ENCODE measurements at places on chromosomes 7 and 10. TPM values are rescaled to one million over a fixed set of nuclear protein-coding genes. Genes with fewer than 3 reads are reported as not detected.

Gene CALCR
- polyA plus RNA-seq: 0.12 TPM

Gene LRRN3
- 2.1 TPM for polyA plus RNA-seq

Gene CDNF
- 1.2 TPM for polyA plus RNA-seq

- no peak for DNase-seq
These were observed 16.1 kb downstream of the CALML3 start for GRCh38 chr10:5540891-5541290.

GRCh38 chr7:106952658-106953231 lies 87.7 kb downstream of the PIK3CG start:
- DNase-seq: no peak

DNA sequence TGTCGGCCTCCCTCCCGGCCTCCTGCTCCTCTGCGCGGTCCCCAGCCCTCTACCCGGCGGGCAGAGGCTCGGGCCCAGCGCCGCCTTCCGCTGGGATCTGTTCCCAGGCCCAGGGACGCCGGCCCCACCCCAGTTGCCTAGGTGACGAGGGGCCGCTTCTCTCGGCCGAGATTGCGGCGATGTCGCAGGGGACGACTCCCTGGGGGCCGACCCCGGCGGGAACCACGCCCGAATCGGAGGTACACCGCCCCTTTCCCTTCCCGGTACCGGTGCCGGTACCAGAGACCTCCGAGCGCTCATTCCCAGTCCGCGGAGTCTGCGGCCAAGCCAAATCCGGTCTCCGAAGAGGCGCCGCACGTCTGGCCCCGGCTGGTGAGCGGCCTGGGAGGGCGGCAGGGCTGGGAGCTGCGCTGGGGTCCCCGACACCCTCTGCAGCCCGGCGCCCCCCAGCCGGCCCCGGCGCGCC lies at the start of gene CABCOCO1:
Gene CABCOCO1 (plus strand): TSS at position 136 of the 466 bp plus-strand sequence. CDS start 44 bp downstream, at position 180.
- peak; percentile 87 for DNase-seq

DNA sequence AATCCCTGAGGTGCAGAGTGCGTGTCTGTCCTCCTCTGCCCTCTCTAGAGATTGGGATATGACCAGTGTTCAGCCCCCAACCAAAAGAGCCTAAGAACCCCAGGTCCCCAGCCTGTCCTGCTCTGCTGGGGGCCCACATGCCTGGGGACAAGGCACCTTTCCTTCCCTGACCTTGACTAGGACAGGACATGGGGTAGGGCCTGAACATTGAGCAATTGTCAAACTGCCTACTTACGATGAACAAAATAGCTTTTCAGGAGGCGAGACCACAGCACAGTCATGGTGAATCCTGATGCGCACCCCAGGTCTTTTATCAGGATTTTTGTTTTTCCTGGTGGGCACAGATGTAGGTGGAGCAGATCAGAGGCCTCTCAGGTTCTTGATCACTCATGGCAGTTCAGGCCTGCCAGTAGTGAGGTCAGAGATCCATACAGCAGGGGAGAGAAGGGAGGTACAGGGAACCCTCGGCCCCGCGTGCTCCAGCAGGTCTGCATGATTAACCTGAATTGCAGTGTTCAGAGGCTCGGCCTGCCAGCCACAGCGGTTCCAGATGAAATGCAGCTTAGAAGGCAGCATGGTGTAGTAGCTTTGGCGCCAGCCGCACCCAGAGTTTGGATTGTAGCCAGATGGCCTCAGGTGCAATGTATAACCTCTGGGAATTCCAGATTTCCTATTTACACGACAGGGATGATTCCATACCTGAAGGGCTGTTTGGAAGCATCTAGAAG lies 191.3 kb downstream of the CUX1 start:
- no peak for DNase-seq

DNA sequence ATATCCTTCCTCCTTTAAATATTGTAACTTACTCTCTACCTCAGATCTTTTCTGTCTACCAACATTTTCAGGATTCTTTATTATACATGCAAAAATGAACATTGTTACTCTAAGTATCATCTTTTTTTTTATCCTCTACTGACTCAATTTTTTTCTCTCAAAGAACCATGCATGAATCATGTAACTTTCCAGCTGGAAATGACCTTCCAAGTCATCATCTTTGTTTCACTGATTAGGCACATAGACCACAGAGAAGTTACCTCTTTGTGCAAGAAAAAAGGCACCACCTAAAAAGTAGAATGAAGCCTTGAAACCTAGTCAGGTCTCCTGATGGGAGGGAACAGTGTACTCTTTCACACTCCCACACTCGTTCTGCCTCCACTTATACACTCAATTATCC lies 234.9 kb downstream of the HGF start:
- DNase-seq: no peak

DNA sequence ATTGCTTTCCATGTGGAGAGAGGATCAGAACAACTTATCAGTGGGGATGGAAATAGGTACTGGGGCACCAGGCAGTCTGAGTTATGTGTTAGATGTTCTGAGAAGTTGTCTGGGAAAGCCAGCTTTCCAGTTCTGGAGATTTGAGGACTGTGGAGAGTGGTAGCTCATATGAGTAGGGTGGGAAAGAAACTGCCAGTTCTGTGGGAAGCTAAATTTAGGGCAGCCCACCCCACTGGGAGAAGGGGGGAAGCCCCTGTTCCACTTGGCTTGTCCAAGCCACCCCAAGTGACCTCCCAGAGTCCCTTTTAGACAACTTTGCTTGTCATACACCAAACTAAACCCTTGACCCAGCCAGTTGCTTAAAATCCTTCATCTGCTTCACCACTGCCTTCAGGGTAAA lies 189.5 kb downstream of the REEP3 start:
- DNase-seq: no peak

DNA sequence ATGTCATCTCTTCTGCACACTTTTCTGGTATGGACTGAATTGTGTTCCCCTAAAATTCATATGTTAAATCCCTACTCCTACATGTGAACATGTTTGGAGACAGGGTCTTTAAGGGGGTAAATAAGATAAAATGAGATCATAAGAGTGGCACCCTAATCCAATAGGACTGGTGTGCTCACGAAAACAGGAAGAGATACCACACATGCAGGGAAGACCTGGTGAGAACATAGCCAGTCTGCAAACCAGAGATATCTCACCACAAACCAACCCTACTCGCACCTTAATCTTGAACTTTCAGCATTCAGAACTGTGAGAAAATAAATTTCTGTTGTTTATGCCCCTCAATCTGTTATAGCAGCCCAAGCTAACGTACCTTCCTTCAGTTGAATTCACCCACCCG lies 51.8 kb downstream of the VWDE start:
- no peak for DNase-seq

GRCh38 chr7:150329331-150330120 lies 6.2 kb upstream of the ACTR3C start:
- no peak for DNase-seq

DNA sequence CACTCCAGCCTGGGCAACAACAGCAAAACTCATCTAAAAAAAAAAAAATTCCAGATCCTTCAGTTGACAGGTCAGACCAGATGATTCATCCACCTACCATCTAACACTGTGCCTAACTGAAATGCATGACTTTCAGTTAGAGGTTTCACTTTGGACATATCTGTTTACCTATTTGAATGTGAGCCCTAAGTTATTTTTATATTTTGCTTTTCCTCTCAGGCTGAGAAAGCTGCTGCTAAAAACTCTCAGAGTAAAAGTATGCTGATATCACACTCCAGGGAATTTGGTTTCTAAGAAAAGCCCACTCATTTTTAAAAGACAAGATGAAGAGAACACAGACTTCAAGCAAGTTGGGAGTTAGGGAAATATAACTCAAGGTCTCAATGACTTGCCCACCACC lies 126.0 kb downstream of the SGMS1 start:
- DNase-seq: no peak

Gene OPN1SW
- 0.05 TPM for polyA plus RNA-seq
